ENCODE measurements at places on chromosomes 2 and 18.

DNA sequence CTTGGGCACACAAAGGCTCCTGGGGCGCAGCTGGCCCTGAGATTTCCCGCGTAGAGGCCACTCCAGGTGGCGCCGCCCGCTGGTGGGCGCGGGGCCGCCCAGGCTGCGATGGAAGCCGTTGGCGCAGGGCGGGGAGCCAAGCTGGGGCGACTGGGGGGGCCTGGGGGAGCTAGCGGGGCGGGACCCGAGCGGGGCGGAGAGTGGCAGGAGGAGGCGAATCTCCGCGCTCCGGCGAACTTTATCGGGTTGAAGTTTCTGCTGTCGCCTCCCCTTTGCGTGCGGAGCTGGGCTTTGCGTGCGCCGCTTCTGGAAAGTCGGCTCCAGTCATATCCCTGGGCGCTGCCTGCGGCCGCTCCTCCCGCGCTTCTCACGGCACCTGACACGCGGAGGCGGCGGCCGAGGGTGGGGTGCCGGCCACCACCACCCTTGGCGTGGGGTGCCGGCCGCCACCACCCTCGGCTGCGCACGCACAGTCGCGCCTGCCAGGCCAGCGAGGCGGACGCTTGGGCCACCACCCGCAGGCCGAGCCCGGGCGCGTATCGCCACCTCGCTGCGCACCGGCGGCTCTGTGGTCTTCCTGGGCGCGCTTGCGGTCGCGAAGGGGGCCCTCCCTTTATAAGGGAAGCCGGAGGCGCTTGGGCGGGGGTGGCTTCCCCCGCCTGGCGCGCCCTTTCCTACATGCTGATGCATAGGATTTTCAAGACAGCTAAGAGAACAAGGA lies 919 bp upstream of the CYP1B1 start:
- no peak for DNase-seq

GRCh38 chr18:56559044-56559443 lies 79.3 kb downstream of the TXNL1 start:
- DNase-seq, result no peak

GRCh38 chr2:78832481-78832880 lies 193.0 kb upstream of the REG3G start:
- DNase-seq, result no peak

DNA sequence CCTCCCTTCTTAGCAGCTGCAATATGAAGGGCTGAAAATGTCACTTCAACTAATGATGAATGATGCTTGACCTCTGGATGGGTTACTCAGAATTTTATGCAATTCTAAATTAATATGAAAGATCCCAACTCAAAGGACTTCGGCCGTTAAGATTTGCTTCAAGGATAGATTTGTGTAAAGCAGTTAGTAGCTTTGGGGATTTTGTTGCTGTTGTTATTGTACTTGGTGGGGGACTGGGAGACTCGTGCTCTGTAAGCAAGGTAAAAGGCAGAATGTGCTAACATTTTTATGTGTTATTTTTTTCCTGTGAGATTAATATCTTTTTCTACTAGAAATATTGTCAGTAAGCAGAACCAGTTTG lies 478.8 kb downstream of the ARHGAP15 start:
- no peak for DNase-seq

DNA sequence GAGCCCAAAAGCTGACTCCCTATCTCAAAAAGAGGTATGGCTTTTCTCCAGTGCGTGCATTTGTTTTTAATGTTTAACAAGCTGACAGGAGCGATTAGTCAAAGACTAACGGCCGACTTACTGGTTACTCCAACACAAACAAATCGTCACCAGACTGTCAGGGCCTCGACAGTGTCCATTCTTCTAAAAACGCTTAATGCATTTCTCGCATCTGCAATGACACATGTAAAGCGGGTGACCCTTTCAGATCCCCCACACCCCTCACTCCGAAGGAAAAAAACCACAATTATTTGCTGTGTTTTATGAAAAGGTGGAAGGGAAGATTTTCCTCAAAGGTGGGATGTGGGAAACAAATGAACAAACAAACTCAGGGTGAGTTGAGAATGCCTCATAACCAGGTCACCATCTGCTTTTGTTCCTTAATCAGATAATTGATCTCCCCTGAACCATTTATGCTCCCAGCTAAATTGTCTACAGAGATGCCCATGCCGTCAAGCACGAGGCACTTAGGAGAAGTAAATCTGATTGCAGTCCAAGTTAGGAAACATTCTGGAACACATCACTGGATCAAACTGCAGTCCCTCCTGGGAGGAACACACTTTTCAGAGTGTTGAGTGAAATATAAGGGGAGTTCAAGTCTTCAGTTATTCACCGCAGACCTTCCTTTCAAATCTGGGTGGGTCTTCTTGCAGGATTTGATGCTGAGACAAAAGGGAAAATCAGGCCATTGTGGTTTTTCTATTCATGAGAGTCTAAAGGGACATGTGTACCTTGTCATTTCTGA lies 340.8 kb downstream of the CMPK2 start:
- no peak for DNase-seq

Data from iPS DF 6.9 (cell line).